ENCODE measurements at places on chromosomes 16 and 17.

- peak; percentile 33 for DNase-seq
These were observed 43.0 kb upstream of the TOB1 start for GRCh38 chr17:50908860-50909764.

DNA sequence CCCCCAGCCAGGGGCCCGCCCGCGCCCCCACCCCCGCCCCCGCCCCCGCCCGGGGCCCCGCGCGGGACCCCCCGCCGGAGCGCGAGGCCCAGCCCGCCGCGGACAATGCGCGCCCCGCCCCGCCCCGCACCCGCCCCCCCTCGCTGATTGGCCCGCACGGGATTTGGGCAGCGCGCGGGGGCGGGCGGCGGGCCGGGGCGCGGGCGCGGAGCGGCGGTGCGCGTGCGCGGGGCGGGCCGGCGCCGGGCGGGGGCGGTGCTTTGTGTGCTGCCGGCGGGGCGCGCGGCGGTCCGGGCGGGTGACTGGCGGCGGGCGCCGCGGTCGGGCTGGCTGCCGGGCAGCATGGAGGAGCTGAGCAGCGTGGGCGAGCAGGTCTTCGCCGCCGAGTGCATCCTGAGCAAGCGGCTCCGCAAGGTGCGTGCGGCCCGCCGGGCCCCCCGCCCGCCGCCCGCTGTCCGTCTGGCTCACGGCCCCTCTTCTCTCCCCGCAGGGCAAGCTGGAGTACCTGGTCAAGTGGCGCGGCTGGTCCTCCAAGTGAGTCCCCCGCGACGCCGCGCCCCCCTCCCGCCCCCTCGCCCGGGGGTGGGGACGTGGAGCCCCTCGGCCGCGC is at the start of gene CBX2:
Gene CBX2 (plus strand): TSS at position 255 of the 610 bp plus-strand sequence. CDS start 88 bp downstream, at position 343.
- DNase-seq: peak; percentile 59

DNA sequence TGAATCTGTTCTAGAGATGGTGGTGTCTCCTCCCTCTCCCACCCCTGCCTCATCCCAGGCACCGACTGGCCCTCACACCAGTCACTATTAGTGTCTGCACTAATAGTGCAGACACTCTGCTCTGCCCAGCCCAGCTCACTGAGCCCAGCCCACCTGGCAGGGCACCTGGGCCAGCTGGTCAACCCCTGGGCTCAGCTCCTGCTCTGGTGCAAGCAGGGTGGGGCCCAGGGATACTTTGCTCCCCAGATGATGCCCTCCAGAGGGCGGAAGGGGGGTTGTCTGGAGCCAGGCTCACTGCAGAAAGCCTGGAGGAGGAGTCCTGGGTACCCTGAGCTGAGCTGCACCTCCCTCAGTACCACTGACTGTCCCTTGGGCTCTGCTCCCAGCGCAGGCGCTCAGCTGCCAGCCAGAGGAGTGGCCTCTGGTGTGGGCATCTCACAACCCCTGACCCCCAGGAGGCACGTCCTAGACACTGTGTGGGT is 14.5 kb downstream of the RAB11FIP4 start:
- DNase-seq: no peak

DNA sequence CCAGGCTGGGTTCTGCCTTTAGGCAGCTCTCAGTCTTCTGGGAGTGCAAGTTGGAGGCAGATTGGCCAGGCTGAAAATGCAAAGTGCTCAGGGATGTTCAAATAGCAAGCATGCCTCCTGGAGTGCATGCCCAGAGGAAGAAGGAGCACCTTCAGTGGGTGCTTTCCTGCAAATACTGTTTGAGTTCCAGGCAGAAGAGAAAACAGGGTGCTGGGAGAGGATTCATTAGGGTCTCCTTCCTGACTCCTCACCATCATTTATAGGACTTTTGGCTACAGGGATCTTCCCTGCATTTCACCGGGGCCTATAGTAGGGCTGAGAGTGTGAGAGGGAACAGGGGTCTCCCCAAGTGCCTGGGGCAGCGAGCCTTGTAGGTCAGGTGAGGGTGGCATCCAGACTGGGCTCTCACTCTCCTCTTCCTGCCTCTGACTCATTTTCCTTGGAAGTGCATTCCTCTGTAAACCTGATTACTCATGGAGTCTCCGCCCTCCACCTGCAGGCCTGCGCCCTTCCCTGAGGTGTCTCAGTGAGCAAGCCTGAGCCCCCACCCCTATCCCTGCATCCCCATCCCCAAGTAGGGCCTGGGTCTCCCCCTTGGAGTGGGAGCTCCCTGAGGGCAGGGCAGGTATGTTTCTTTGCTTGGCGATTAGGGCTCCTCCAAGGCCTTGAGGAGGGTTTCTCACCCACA is 17.1 kb upstream of the TNS4 start:
- no peak for DNase-seq

DNA sequence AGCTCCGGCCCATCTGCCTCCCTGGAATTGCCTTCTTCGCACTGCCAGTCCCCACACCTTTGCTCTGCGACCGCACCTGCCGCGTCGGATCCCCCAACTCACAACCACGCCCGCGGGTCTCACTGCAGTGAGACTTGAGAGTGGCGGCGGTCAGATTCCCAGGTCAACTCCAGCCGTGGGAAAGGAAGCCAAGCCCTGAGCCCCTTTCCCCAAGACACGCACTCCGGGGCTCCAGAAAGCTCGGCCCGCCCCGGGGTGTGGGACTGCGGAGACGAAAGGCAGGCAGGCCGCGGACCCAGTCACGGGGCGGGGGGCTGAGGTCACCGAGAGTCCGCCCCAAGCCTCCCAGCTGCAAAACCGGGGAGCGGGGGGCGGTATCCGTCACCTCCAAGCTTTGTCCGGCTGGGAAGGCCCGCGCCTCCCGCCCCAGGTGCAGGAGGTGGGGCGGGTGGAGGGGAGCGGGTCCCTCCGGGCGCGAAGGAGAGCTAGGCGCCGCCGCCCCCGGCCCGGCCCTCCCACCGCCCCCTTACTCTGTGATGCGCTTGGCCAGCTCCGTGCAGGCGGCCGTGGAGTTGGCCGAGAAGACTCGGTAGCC is 615 bp downstream of the PRPSAP1 start:
- no peak for DNase-seq

- DNase-seq: peak; percentile 75
These were observed 19.1 kb upstream of the STAC2 start for GRCh38 chr17:39244600-39245570.

GRCh38 chr17:41415833-41416335 is 8.5 kb downstream of the KRT37 start:
- DNase-seq: no peak

GRCh38 chr17:75094871-75095399 is 7.2 kb downstream of the SLC16A5 start:
- no peak for DNase-seq

DNA sequence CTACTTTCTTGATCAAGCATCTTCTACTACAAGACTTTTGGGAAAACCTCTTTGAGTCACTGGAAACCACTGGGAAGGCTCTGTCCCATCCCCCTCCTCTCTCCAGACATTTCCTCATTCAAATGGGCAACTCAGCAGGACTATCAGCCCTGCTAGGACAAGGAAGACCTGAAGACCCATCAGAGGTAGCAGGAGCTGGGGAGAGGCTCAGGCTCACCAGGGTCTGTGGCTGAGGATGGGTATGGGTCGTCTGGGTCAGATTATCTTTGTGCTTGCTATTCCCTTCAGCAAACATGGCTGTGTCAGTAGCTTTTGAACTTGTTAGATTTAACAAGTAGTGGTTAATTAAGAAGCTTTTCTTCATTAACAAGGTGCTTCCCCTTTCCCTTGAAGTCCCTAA is 15.0 kb upstream of the NF1 start:
- no peak for DNase-seq

- DNase-seq: no peak
These were observed 89.8 kb downstream of the KATNIP start for GRCh38 chr16:27639561-27640276.

DNA sequence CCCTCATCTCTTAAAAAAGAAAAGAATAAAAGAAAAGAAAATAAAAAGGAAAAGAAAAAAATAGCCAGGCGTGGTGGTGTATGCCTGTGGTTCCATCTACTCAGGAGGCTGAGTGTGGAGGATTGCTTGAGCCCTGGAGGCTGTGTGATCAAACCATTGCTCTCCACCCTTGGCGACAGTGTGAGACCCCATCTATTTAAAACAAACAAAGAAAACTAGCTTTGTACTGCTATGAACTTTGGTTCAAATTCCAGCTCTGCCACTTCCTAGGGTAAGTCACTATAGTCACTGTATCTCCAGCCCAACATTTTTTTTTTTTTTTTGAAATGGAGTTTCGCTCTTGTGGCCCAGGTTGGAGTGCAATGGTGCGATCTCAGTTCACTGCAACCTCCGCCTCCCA is 4.2 kb downstream of the CTF1 start:
- DNase-seq: no peak

DNA sequence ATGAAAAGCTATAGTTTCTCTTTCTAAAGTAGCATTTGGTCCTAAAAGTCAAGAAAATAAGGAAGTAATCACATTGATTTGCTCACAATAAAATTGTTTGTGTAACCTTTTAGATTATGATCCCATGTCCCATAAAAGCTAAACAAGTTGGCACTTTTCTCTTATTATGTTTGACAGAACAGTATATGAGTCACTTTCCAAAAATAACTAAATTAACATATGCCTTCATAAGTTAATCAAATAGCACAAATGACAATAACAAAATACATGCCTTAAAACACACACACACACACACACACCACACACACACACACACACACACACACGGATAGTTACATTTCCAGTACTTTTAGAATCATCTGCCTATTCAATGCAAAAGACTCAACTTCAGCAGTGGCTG is 2.8 kb downstream of the MED13 start:
- DNase-seq: no peak

DNA sequence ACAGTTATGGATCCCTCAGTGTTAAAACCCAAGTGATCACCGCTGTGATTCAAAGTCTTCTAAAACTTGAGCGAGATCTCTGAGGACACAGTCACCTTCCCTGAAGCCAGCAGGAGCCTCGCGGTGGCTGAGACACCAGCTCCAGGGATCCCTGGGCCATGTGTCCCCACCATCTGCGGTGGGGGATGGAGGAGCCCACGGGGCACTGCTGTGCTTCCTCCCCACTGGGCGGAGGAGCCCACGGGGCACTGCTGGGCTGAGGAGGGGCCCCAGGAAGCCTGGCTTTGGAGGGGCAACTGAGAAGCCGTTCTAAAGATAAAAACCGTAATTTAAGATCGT is 65.7 kb upstream of the METRNL start:
- DNase-seq: no peak

GRCh38 chr16:13029786-13030185 is 128.4 kb downstream of the SHISA9 start:
- no peak for DNase-seq

GRCh38 chr17:9269350-9270035 is 248.2 kb downstream of the NTN1 start:
- no peak for DNase-seq

DNA sequence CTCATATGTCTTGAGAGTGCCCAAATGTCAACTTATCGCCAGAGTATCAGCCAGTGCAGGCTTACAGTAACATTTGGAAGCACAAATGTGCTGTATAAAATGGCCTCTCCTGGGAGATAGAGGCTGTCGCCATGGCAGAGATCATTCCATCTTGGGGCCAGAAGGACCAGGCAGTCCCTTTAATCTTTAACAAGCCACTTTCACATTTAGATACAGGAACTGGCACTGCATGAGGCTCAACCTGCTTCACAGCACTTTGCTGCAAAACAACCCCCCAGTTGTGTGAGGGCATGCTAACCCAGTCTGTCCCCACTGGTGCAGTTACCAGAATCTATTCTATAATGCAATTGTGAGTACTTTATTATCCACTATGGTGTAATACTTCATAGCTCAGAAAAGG is 4.7 kb upstream of the RFFL start:
- DNase-seq: no peak

DNA sequence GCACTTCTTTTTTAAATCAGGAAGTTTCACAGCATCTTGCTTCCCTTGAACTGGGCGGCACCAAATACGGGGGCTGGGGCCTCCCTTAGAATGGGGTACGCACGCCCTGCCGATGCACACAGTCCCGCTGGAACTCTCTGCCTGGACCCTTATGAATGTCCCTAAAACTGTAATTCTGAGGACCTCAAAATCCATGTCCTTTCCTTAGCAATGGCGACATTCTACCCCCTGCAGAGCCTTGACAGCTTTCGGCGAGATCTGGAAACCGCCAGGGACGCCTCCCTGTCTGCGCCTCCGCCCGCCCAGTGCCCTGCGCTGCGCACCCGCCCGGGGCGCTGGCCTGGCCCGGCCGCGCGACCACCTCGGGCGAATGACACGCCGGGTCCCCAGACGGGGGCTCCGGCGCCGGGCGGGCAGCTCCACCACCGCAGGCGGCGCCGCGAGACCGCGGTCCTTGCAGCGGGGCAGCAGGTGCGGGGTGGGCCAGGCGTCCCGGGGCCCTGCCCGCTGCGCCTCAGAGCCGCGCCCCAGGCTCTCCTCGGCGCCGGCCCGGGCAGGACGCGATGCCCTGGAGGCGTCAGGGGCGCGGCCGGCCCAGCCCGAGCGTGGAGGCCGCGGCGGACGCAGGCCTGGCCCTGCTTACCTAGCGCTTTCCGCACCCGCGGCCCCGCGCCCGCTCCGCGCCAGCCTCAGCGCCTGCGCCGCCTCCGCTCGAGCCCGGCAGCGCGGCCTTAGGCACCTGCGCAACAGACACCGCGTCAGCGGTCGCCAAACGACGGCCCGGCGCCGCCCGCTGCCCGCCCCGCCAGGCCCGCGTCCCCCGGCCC is 548 bp downstream of the HAGH start:
- peak; percentile 64 for DNase-seq

- no peak for DNase-seq
These were observed 70.9 kb upstream of the N4BP1 start for GRCh38 chr16:48680881-48681280.

DNA sequence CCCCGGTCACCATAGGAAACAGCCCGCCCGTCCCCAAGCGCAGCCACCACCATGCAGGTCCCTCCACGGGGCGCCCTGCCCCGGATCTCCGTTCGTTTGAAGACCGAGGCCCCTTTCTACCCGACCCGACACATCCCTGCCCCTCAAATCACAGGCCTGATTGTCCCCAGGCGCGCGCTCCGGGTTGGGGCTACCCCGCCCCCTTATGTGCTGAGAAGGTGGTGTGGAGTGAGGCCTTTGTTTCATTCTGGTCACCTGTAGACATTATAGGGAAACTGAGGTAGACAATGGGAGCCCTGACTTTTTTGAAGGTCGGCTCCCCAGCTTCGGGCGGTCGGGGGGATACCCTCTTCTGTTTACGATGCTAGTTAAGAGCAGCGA is 763 bp upstream of the ACTG1 start:
- DNase-seq: no peak

All from stimulated activated CD4-positive, alpha-beta T cell treated with anti-CD3 and anti-CD28 coated beads, Interleukin-15, amount 100 ng/mL, for 1 hour (primary cell).